ENCODE measurements at places on chromosomes 2 and 18. TPM values are rescaled to one million over a fixed set of nuclear protein-coding genes. Genes with fewer than 3 reads are reported as not detected.

The FOXD4L1 gene
- polyA plus RNA-seq, result 1.6 TPM

The SOWAHC gene
- 10.1 TPM for polyA plus RNA-seq

The CGREF1 gene
- polyA plus RNA-seq, result 5.6 TPM

The RIT2 gene
- not detected for polyA plus RNA-seq

The CNDP1 gene
- polyA plus RNA-seq, result 0.11 TPM

The CCDC148 gene
- polyA plus RNA-seq, result 0.63 TPM

The SEMA4F gene
- 2.5 TPM for polyA plus RNA-seq

GRCh38 chr2:152330235-152330866, 4.6 kb upstream of the FMNL2 start:
- no peak for DNase-seq

- DNase-seq, result no peak
Measured at GRCh38 chr2:204027091-204027490, 90.5 kb downstream of the ICOS start.

DNA sequence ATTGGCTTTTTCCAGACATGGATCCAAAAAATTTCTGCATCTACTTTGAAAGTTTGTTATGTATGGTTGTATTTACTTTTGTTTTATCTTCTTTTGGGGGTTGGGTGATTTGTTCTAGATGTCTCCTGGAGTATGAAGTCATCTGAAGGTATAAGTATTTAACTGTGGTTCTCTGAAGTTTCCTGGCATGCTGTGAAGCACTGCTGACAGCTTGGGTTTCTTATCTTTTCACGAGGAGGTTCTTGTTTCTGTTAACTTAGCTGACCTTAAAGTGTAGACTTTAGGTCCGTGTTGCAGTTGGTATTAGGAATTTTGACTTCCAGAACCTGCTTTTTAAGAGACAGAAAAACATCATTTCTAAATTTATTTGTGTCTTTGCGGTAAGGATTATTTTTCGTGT, 15.9 kb downstream of the GLS start:
- no peak for DNase-seq

- peak; percentile 56 for DNase-seq
Measured at GRCh38 chr2:100891906-100892642, 72.1 kb downstream of the NPAS2 start.

DNA sequence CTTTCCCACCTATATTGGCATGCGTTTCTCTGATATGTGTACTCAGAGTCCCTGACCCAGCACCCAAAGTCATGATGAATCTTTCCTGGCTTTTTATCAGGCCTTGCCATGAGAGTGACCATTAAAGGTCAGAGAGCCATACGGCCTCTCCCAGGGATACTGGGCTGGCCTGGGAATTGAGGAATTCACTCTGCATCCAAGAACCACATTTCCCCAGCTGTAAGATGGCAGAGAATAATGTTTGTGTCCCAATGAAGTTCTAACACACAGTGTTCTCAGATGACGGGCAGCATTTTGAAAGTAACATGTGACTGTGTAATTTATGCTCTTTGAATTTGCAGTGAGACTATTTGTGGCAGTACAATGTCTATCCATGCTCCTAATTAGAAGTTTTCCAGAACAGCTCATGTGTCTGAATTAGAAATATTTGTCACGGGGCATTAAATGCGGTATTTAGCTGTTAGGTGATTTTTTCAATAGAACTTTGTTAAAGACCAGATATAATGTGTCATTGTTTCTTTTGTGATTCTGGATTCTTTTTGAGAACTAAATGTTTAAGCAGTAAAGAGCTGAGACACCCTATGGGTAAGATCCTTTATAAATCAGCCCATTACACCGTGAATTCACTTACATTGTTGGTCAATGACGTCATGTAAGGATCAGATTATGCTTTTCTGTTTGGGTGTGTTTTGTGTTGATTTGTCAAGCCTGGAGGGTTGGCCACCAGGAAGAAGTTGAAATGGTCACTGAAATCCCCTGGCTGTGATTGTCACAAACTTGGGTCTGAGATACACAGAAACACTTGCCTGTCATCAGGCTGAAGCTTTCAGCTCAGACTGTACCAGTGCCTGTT, 7.3 kb upstream of the SLC3A1 start:
- DNase-seq, result no peak

- DNase-seq, result no peak
Measured at GRCh38 chr2:86002375-86002774, 103.3 kb downstream of the POLR1A start.

DNA sequence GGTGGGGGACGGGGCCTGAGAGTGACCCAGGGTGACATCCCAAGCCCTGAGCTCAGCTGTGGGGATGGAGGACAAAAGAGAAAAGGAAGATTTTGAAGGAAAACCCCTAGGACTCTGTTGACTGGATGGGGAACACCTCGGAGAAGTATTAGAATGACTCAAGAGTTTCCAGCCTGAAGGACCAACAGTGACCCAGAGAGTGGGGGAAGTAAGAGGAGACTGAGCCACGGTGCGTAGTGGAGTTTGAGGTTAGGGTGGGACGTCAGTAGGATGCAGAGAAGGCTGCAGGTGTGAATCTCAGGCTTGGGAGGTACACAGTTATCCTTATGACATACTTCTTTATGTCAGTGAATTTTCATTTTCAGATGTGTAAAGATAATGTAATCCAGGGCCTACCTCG, 119.5 kb downstream of the NCK2 start:
- no peak for DNase-seq

- DNase-seq, result no peak
Measured at GRCh38 chr18:37764541-37765288, 199.1 kb upstream of the CELF4 start.

- DNase-seq, result no peak
Measured at GRCh38 chr2:2881499-2881898, 496.1 kb downstream of the EIPR1 start.

DNA sequence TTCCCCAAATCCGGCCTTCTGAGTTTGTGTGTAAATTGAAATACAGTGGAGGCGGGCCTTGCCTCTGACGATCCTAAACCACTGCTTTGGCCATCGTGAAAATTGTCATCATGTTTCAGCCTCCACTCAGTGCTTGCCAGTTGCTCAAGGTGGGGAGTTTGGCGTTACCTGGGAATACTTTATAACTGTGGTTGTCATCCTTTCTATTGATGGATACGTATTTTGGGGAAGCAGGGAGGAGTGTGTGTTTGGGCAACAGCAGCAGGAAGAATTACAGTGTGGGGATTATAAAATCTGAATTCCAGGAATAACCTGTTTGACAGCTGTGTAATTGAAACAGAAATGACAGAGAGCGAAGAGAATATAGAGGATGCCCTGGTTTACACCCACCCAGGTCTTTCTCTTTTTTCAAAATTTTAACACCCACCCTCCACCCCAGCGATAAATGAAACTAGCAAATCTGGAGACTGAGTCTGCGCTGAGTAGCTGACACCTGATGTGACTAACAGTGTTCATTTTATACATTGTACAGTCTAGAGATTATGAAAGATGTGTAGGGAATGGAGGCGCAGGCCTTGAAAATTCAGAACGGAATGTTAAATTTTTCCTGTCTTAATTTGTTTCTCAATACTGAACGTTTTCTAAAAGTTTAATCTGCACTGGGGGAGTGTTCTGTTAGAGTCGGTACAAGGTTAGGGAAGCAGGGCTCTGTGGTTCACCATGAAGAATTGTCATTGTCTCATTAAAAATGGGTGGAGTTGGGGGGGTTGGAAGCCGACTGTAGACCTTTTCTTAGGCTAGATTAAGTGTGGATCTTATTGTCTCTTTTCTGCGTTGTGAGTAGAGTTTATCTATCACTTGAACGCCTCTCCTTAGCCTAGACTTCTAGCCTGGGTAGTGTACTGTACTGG, 1.6 kb downstream of the MAP4K4 start:
- DNase-seq, result peak; percentile 18

GRCh38 chr2:204089574-204089973, 153.0 kb downstream of the ICOS start:
- no peak for DNase-seq

DNA sequence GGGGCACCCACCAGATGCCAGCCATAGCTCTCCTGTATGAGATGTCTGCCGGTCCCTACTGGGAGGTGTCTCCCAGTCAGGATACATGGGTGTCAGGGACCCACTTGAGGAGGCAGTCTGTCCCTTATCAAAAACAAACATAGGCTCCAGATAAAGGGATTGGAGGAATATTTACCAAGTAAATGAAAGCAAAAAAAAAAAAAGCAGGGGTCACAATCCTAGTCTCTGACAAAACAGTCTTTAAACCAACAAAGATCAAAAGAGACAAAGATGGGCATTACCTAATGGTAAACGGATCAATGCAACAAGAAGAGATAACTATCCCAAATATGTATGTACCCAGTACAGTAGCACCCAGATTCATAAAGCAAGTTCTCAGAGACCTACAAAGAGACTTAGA, 640.0 kb upstream of the LRRTM4 start:
- no peak for DNase-seq

DNA sequence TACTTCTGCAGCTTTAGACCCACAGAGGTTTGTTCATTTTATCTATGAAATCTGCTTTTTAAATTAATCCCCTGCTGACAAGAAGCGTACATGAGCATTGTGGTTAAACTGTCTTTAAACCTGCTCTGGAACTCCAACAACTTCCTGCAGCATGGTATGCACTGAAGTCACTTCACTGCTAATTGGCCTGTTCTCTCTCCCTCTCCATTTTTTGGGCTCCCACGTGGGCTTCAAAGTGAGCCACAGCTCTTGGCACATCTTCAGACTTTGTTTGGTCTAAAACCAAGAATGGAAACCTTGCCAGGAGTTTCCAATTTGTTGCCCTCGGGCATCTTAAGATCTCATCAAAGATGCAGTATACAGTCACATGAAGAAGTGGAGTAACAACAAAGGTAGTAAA, 311.4 kb downstream of the LRRTM1 start:
- no peak for DNase-seq

GRCh38 chr2:69428981-69429380, 8.3 kb downstream of the NFU1 start:
- DNase-seq, result peak; percentile 7

- DNase-seq, result no peak
Measured at GRCh38 chr2:62554440-62554839, 48.4 kb upstream of the TMEM17 start.

GRCh38 chr2:3718679-3719078, 15.3 kb downstream of the DCDC2C start:
- no peak for DNase-seq

DNA sequence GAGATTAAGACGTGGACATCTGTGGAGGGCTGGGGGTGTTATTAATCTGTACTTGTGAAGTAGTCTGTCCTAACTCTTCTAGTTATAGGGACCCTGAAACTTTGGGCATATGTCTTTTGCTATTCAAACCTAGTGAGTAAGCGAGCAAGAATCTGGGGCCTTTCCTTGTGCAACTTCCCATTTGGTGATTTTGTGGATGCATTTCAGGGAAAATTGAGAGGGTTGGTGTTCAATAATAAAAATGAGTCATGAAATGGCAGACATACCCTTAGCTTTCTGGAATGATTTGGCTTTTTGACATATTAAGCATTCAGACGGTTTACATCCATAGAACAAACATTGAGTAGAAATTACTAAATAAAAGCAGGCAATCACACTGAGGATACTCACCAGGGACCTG, 17.0 kb downstream of the COL4A4 start:
- peak; percentile 17 for DNase-seq

- peak; percentile 16 for DNase-seq
Measured at GRCh38 chr2:38409156-38410102, 32.4 kb upstream of the ATL2 start.

DNA sequence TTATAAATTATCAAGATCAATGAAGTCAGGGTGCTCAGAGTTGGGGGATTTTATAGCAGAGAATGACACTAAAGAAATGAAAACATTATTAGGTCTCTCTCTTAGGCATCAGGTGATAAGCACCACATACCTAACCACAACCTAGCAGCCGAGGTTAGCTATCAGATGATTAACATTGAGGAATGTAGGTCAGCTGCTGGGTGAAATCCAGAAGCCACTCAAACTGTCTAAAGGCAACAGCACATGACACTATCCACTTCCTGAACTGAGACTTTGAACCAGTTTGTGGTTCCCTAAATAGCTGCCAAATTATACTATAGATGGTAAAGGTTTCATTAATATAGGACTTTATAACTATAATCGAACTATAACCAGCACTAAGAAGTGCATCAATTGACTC, 4.7 kb downstream of the EPG5 start:
- DNase-seq, result peak; percentile 54

GRCh38 chr2:164935118-164936101, 19.9 kb downstream of the SLC38A11 start:
- no peak for DNase-seq

DNA sequence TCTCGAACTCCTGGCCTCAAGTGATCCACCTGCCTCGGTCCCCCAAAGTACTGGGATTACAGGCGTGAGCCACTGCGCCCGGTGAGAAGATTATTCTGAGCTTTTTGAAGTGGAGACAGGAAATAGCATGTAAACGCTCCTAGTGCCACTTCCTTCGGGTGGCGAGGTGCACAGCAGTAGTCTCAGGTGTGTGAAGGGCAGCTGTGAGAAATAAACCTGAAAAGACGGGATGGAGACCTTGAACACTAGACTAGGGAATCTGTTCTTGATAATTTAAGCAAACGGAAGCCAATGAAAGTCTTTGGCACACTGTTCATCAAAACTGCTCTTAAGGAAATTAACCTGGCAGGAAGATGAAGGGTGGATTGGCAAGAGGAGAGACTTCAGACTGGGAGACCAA, 439 bp upstream of the PLEKHH2 start:
- no peak for DNase-seq

DNA sequence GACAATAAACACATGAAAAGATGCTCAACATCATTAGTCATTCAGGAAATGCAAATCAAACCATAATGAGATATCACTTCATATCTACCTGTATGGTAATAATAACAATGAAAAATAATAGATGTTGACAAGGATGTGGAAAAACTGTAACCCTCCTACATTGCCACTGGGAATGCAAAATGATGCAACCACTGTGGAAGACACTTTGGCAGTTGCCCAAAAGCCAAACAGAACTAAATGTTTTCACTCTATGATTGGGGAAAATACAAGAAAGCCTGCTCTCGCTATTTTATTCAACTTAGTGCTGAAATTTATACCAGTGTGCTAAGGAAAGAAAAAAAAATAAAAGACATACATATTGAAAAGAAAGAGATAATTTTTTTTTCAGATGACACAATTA, 934.5 kb downstream of the CNTNAP5 start:
- DNase-seq, result no peak

- no peak for DNase-seq
Measured at GRCh38 chr2:43450617-43451016, 145.2 kb downstream of the THADA start.
